ENCODE measurements at places on chromosomes 13 and 19.

DNA sequence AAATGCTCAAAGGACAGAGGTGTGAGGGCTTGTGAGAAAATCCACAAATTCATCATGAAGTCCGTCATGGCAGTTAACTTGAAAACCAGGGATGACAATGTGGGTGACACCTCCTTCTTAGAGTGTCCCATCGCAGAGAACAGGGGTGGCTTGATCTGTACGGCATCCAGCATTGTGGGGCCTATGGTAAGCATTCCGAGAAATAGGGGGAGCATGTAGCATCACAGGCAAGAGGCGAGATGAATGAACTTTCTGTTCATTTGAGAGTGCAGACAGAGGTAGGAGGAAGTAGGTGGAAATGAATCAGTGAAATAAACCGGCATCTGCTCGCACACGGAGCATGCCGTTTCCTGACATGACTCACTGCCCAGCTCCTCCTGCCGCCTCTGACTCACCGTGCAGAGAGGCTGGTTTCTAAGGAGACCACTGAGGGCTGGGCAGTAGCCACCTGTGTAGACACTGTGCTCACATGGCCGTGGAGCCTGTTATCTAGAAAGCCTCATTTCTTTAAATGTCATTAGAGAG lies 339.0 kb downstream of the RFC3 start:
- peak; percentile 46 for DNase-seq

DNA sequence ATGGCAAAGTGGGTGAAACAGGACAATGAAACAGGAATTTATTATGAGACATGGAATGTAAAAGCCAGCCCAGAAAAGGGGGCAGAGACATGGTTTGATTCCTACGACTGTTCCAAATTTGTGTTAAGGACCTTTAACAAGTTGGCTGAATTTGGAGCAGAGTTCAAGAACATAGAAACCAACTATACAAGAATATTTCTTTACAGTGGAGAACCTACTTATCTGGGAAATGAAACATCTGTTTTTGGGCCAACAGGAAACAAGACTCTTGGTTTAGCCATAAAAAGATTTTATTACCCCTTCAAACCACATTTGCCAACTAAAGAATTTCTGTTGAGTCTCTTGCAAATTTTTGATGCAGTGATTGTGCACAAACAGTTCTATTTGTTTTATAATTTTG lies 8.6 kb downstream of the CLN5 start:
- no peak for DNase-seq

GRCh38 chr13:81406022-81406421 lies 1065.1 kb upstream of the SPRY2 start:
- no peak for DNase-seq

GRCh38 chr19:2186071-2186846 lies 22.5 kb downstream of the DOT1L start:
- DNase-seq, result no peak

DNA sequence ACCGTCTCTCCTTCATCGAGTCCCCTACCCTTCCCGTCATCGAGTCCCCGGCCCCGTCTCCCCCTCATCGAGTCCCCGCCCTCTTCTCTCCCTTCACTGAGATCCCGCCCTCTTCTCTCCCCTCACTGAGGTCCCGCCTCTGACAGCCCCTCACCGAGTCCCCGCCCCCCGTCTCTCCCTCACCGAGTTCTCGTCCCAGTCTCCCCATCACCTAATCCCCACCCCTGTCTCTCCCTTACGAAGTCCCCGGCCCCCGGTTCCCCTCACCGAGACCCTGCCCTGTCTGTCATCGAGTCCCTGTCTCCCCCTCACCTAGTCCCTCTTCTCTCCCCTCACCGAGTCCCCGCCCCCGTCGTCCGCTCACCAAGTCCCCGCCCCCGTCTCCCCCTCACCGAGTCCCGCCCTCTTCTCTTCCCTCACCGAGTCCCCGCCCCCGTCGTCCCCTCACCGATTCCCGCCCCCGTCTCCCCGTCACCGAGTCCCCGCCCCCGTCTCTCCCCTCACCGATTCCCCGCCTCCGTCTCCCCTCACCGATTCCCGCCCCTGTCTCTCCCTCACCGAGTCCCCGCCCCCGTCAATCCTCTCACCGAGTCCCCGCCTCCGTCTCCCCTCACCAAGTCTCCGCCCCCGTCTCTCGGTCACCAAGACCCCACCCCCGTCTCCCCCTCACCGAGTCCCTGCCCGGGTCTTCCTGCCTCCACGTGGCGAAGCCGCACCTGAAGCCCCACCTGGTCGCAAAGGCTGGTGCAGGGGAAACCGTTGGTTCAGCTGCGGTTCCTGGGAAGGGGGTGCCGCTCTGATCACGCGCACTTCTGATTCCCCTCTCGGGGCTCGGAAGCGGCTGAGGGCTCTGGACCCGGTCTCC lies 23.9 kb upstream of the ZNF846 start:
- peak; percentile 37 for DNase-seq

DNA sequence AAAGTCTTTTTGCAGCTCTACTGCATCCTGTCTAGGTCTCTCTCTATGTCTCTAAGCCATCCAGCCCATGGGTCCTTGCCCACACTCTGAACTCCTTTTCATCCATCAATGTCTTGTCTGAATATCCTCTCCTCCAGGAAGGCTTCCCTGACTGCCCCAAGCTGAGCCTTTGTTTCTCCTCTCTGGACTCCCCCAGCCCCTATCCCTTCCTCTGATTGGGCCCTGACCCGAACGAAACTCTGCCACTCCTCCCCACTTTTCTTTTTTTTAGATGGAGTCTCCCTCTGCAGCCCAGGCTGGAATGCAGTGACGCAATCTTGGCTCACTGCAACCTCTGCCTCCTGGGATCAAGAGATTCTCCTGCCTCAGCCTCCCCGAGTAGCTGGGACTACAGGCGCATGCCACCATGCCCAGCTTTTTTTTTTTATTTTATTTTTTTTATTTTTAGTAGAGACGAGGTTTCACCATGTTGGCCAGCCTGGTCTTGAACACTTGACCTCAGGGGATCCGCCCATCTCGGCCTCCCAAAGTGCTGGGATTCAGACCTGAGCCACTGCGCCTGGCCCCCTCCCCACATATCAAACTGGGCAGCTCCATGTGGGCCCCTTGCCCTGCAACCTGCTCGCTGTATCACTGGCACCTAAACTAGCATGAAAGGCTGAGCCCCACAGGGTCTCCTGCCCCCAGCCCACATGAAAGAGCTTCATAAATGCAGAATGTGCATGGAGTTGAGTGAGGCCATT lies 870 bp upstream of the UNC13A start:
- DNase-seq, result no peak

GRCh38 chr19:41575998-41576397 lies at the start of gene CEACAM21:
Gene CEACAM21 (plus strand): TSS chr19:41576166. CDS start chr19:41576275, 109 bp downstream.
- no peak for DNase-seq

DNA sequence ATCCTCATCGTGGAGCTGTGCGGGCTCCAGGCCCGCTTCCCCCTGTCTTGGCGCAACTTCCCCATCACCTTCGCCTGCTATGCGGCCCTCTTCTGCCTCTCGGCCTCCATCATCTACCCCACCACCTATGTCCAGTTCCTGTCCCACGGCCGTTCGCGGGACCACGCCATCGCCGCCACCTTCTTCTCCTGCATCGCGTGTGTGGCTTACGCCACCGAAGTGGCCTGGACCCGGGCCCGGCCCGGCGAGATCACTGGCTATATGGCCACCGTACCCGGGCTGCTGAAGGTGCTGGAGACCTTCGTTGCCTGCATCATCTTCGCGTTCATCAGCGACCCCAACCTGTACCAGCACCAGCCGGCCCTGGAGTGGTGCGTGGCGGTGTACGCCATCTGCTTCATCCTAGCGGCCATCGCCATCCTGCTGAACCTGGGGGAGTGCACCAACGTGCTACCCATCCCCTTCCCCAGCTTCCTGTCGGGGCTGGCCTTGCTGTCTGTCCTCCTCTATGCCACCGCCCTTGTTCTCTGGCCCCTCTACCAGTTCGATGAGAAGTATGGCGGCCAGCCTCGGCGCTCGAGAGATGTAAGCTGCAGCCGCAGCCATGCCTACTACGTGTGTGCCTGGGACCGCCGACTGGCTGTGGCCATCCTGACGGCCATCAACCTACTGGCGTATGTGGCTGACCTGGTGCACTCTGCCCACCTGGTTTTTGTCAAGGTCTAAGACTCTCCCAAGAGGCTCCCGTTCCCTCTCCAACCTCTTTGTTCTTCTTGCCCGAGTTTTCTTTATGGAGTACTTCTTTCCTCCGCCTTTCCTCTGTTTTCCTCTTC lies 6.3 kb downstream of the MYADM start:
- no peak for DNase-seq

DNA sequence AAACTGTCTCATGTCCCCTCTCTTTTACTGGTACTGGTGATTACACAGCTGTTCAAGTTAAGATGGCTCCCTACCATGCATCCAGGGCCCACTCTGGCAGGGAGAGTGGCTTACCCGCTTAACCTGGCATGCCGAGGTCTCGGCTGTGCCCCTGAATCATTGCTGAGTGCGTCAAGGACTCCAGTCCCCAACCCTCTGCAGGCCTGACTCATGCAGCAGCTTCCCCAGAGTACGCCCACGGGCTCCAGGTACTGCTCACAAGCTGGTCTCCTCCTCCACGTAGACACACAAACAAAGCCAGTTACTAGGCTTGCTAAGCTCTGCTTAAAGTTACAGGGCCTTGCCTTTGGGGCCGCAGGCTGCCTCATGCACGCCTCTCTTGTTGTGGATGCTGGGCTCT lies 447.4 kb downstream of the COG6 start:
- DNase-seq, result no peak

- DNase-seq, result no peak
These were observed 42.6 kb downstream of the KLF2 start for GRCh38 chr19:16367261-16367683.

- DNase-seq, result no peak
These were observed 10.5 kb downstream of the ZNF44 start for GRCh38 chr19:12284226-12284625.

GRCh38 chr19:50178859-50179537 lies 15.9 kb upstream of the IZUMO2 start:
- DNase-seq, result no peak

DNA sequence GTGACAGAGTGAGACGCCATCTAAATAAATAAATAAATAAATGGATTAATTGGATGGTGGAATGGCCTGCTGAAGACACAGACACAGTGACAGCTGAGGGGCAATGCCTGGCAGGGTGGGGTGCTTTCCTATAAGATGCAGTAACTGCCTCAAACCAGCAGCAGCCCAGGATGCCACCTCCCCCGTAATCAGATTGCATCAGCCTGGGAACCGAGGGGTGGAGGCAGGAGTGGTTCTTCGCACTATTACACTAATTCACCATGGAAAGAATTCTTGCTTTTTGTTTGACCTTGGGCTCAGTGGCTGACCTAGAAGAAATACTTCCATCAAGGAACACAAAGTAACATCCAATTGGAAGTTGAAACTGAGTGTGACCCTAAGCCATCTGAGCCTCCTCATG lies 31.6 kb upstream of the USP12 start:
- DNase-seq, result no peak

- no peak for DNase-seq
These were observed 36.9 kb upstream of the DCUN1D2 start for GRCh38 chr13:113527272-113527958.

DNA sequence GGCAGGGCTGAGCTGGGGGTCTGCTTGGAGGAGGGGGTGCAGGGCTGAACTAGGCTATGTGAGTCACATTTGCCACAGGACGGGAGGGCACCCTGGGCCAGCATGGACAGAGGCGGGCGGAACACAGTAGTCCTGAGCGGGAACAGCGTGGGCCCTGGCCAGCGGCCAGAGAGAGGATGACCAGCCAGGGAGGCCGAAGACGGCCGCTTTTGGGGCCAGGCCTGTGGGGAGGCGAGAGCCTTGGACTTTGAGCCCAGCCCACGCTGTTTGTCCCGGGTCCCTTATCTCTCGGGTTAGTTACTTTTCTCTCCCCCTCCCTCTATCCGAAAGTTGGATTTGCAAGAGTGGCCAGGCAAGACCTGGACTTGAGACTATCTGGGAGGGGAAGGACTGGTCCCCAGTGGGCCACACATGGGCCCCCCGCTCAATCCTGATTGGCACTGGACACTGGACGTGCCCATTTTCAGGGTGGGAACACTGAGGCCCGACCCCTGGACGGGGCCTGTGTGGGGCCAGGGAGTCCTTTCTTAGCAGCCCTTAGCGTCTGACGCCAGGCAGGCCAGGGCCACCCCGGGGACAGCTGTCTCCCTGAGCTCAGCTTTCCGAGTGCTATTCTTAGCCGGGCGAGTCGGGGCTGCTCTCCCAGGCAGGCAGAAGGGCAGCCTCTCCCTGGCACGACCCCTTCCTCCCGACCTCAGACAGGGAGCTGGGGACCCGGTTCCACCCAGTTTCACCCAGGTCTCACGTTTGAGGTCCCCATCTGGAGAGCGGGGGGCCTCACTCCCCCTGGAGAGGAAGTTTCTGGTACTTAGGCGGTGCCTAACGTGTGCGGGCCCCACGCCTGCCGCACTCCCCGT lies 833 bp downstream of the GAMT start:
- DNase-seq, result no peak

DNA sequence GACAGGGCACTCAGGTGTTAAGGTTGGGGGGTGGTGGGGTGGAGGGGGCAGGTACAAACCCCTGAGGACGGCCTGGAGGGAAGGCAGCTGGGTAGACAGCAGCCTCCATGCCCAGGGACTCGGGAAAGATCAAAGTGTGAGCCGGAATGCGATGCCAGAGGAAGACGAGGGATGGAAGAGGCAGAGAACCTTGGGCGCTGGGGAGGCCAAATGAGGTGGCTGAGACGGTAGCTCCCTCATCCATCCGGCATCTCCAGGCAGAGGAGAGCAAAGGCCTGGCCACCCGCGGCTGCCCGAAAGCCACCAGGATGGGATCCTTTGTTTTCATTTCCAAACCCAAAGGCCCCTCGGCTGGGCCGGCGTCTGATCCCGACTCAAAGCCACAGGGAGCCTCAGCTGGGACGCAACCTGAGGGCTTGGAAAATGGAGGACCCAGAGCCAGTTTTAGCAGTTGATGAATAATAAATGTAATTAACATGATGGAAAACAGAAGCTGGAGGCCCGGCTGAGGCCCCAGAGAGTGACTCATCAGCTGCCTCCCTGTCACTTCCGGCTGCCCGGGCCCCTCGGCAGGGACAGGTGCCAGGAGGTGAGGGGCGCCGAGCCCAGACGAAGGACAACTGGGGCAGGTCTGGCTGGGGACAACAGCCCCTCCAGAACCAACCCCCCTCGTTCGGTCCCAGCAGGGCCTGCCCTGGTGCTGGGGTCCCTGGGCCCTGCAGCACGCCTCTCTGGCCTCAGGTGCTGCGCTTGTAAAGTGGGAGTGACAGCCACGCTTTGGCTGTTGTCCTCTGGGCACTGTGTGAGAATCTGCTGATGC lies 61.6 kb downstream of the CEBPG start:
- no peak for DNase-seq

DNA sequence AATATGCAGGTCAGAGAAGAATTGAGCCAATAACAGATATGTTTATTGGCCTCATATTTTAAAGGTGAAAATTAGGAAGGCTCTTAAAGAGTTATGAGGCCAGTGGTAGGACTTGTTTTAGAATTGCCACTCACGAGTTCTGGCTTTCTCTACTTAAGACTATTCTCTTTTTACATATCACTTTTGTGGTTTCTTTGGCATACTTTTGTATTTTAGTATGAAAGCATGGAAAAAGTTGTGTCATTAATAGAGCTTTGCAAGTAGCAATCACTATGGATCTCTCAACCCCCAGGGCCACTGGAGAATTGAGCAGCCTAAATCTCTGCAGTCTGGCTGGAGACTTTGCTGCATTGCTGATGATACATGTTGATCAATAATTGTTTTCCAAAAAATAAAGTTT lies 64.6 kb upstream of the SOX21 start:
- no peak for DNase-seq

- no peak for DNase-seq
These were observed 15.1 kb downstream of the PLPP2 start for GRCh38 chr19:275958-276646.

Data from NCI-H1417 treated with DMSO at 0.1 percent for 48 hours (cell line).